SW 1271 (cell line): ENCODE measurements at places on chromosomes 7 and 10.

GRCh38 chr7:155538293-155538692 lies 8.1 kb downstream of the CNPY1 start:
- no peak for DNase-seq

- no peak for DNase-seq
These were observed 92.8 kb downstream of the CD36 start for GRCh38 chr7:80731281-80731680.

DNA sequence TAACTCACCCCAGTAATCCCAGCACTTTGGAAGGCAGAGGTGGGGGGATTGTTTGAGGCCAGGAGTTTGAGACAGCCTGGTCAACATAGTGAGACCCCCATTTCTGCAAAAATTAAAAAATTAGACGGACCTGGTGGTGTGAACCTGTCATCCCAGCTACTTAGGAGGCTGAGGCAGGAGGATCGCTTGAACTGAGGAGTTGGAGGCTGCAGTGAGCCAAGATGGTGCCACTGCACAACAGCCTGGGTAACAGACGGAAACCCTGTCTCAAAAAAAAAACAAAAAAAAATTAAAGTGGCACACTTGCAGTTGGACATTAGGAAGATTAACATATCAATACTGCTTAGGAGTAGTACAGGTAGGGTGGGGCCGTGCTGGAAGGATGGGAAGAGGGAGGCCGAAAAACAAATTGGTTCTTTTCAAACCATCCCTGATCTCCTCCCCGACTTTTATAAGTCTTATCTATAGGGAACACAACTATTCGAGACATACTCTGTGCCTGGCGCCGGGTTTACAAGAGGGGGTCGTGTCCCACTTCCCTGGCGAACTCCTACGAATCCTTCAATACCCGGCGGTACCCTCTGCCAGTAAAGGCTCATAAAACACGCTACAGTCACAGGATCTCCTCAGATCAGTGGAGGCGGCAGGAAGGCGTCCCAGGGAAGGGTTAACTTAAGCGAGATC lies 628 bp downstream of the TAF6 start:
- no peak for DNase-seq

- DNase-seq = no peak
These were observed 188.4 kb downstream of the CYP26A1 start for GRCh38 chr10:93261961-93262610.

GRCh38 chr7:27172315-27172774 lies 1.8 kb downstream of the HOXA10 start:
- no peak for DNase-seq

DNA sequence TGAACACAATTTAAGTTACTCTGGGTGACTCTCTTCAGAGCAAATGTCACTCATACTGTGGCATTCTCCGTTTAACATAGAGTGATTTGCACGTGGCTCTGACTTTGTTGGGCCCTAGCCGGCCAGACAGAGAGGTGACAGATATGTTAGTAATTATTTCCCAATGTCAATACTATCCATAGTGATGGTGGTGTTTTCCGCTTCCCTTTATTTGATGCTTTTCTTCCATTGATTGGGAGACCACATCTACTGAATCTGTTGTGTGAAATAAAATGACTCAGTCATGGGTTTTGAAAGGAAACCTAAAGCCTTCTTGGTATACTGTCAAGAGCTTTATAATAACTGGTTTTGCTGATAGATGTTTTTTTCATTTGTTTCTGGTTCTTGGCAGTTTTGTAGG lies 7.4 kb downstream of the AVL9 start:
- DNase-seq = no peak

- no peak for DNase-seq
These were observed 243.7 kb upstream of the PRKCQ start for GRCh38 chr10:6823770-6824169.

DNA sequence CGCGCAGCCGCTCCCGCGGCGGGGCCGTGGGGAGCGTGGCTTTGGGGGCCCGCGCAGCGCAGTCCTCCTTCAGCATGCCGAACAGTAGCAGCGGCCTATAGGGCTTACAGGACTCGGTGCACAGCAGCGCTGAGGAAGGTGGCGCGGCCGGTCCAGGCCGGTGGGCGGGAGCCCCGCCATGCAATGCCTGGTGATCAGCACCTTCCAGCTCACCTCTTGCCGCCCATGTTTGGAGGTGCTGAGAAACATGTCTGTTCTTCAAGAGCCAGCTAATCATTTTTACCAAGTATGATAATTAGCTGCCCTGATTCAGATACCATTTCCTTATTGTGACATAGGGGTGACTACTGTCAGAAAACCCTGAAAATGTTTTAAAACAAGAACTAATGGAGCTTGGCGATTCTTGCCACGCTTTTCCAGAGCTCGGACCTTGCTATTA lies 33.5 kb upstream of the SFTPD start:
- DNase-seq = no peak

DNA sequence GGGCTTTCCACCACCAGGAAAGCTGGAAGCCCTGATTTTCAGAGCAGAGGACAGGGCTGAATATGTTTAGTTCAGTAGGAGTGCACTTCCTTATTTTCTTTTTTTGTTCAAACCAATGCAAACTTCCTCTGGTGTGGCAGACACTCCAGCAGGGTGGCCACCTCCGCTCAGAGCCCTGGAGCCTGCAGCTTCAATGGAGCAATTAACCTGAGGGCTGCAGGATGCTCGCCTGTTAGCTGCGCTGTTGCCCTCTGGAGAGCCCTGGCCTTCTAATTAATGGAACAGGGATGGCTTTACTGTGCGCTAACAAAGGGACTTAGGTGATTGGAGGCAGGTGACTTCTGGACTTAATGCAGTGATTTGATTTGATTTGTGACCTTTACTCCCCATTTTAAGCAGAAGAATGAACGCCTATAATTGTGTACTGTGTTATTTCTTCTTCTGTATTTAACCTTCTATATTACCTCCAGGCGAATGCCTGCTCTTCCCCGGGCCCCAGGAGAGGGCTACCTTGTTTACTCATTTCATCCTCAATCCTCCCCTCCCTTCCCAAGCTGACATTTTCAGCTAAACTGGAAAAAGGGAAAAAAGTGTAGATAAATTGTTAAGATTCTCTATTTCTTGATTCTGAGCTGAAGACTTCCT lies 123.0 kb upstream of the CTBP2 start:
- DNase-seq = no peak

- DNase-seq = no peak
These were observed 118.2 kb upstream of the C7orf33 start for GRCh38 chr7:148472406-148472805.

GRCh38 chr10:34626158-34626880 lies 188.8 kb downstream of the PARD3 start:
- no peak for DNase-seq

DNA sequence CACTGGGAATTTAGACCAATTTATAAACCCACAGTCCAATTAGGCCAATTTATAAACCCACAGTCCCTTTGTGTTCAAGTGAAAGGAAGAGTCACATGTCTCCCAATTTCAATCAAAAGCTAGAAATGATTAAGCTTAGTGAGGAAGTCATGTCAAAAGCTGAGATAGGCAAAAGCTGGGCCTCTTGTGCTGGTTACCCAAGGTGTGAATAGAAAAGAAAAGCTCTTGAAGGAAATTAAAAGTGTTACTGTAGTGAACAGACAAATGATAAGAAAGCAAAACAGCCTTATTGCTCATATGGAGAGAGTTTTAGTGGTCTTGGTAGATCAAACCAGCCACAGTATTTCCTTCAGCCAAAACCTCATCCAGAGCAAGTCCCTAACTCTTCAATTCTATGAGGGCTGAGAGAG lies 245.0 kb downstream of the HDAC9 start:
- DNase-seq = no peak

- no peak for DNase-seq
These were observed 115.3 kb downstream of the HIBADH start for GRCh38 chr7:27547401-27547800.

DNA sequence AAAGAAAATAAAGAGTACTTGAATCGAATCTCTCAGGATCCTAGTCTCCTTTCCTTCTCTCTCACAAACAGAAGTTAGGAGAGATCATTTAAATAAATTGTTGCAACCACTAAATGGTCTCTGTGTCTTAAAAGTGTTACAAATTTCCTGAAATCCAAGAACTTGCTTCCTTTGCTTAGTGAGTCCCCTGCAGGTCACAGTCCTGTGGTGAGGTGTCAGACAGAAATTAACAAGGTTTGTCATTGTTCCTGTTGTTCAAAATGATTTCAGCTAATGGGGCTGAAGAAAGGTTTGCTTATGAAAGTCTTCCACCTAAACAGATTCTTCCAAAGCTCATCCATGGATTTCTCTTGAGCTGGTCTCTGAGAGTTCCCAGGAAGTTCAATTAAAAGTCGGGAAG lies 151.6 kb upstream of the SLC26A5 start:
- no peak for DNase-seq

GRCh38 chr10:126905776-126906703 lies 812 bp downstream of the DOCK1 start:
- no peak for DNase-seq

DNA sequence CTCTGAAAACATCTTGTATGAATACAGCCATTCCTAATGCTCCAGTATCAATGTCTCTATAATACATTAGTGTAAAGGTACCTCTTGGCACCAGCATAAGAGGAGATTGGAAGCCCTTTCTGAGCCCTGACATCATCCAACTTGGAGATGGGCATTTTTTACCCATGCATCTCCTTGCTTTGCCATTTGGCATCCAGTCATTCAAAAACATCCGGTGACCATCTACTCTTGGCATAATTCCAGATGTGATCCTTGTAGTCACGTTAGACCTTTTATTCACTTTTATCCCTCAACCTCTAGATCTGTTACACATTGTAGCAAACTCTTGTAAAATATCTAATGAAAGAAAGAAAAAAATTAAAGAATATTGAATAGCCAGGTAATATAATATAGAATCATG lies 17.9 kb upstream of the SGMS1 start:
- DNase-seq = no peak

- DNase-seq = no peak
These were observed 85.1 kb downstream of the MGMT start for GRCh38 chr10:129552119-129552518.

- no peak for DNase-seq
These were observed 31.9 kb downstream of the ANXA8 start for GRCh38 chr10:47451998-47452494.
